ENCODE measurements at places on chromosomes 2 and 18. TPM values are rescaled to one million over a fixed set of nuclear protein-coding genes. Genes with fewer than 3 reads are reported as not detected.

GRCh38 chr2:127096718-127097470 is 10.1 kb downstream of the BIN1 start:
- peak; percentile 66 for DNase-seq

GRCh38 chr2:146041274-146041910 is 1521.5 kb upstream of the ZEB2 start:
- DNase-seq, result no peak

DNA sequence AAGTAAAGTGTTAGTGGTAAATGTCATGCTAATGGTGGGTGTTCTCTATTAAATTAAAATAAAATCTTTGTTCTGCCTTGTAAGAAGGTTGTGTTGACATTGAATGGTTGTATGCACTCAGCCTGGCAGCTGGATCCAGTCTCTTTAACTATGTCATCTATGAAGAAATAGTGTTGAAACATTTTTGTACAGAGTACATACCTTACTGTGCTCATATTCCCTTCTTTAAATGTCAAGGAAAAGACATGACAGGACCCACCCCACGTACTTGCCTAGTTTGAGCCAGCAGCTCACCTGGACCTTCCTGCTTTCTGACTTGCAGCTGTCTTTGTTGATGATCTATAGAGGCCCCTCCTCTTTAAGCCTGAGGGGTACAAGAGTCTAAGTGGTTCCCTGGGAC is 85.6 kb upstream of the ST3GAL5 start:
- DNase-seq, result no peak

- no peak for DNase-seq
Observed at GRCh38 chr2:159817283-159817682, 19.3 kb upstream of the CD302 start.

C1QL2 gene
- total RNA-seq, result not detected

CYP26B1 gene
- total RNA-seq, result 0.82 TPM

MC5R gene
- not detected for total RNA-seq

MDH1B gene
- total RNA-seq, result 0.60 TPM

SLC66A2 gene
- total RNA-seq, result 54.5 TPM

DNA sequence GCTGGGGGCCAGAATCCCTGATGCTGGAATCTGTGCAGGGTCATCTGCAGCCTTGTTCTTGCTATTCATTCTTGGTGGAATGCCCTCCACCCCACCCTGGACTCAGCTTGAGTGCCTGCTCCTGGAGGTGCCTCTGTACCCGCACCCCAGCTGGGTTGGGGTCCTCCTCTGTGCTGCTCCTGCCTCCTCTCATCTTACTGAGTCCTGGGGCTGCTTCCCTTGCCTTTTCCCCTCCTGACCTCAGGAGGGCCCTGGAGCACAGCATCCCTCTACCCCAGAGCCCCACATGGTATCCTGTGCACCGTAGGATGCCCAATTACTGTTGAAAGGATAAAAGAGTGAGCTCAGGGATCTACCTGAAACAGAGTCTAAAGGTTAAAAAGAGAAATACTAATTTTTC is 81.6 kb downstream of the CIB4 start:
- peak; percentile 3 for DNase-seq

CNDP1 gene
- 0.19 TPM for total RNA-seq

PROKR1 gene
- total RNA-seq, result 0.12 TPM

GRCh38 chr18:64416990-64417389 is 268.1 kb upstream of the LINC00305 start:
- no peak for DNase-seq

DNA sequence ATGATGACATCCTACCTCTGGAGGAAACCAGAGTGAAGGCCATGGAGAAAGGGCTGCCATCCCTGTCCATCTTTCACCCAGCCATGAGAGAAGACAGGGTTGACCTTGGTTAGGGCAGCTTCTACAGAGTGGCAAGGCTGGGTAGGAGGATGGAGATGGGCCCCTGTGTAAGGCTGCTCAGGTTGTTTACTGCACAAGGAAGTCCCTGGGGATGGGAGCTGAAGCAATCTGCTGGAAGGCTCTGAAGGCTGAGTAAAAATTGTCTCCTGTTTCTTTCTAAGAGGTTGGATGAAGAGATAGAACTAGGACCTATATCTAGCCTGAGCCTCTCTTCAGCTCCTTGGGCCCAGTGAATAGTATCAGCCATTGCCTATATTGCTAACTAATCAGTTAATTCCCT is 14.4 kb downstream of the ELMOD3 start:
- DNase-seq, result no peak

GRCh38 chr2:38723173-38723572 is 28.0 kb downstream of the SRSF7 start:
- no peak for DNase-seq

DNA sequence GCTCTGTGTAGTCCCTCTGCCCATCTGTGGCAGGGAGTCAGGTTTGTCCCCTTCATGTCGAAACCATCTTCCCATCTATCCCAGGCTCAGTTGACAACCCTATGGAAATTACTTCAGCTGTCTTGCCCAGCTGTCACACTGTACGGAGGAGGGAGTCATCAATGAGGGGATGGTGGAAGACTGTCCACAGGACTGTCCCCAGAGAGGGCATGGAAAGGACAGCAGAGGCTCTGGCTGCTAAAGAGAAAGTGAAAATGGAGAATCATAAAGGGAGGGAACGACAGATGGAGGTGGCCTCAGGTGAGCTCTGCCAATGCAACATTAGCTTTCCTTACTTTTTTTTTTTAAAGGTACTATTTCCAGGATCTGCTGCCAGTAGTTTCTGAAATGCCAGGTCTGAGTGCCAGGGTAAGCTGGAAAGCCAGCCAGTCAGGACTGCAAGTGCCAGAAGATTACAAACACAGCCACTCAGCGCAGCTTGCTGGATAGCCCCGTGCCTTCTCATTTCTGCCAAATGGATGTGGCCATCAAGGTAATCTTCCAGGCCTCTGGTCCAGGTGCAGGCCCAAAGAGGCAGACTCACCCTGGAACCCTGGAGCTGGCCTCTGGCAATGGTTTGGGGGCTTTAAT is 192.8 kb downstream of the AGPS start:
- DNase-seq, result no peak

DNA sequence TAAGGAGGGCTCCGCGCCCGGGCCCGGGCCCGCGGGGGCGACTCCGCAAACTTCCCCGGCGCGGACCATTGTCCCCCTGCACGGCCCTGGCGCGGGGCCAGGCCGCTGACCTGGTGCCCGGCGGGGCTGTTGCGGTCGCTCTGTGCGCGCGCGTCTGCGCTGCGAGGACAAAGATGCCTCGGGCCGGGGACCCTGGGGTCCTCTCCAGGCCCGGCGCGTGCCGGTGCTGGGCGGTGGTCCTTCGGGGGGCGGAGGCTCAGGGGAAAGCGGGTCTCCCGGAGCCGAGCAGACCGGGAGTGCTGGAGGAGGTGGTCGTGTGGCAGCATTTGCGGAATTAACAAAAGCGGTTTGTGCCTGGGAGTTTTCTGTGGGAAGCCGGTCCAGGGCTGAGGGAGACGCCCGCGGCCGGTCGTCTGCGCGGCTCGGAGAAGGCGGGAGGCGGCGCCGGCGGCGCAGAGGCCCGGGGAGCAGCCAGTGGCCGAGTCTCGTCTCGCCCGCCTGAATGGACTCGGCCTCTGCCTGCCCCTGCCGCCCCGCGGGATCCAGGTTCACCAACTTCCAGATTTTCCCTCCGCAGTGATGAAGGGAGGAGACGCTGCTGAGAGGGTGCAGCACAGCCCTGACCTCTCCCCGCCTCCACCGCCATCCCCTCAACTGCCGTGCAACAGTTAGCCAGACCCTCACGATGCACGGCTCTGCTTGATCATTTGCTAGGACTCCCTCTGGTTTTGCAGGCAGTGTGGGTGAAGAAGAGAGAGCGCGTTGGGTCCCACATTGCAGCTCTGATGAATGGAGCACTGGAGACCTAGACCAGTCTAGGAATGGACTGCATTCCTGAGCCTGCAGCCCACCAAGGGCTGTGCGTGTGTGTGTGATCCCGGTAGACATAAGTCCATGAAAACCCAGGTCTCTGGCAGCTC is 705 bp downstream of the EFR3B start:
- DNase-seq, result peak; percentile 69

- peak; percentile 10 for DNase-seq
Observed at GRCh38 chr2:24850944-24851343, 57.7 kb downstream of the CENPO start.

PER2 gene
- 22.6 TPM for total RNA-seq

GRCh38 chr2:224658780-224659405 is 57.3 kb downstream of the CCDC195 start:
- DNase-seq, result no peak

KCNF1 gene
- 0.78 TPM for total RNA-seq

- DNase-seq, result no peak
Observed at GRCh38 chr18:59724103-59724502, 26.9 kb upstream of the CCBE1 start.

- DNase-seq, result no peak
Observed at GRCh38 chr2:32647180-32647651, 19.4 kb downstream of the TTC27 start.

DNA sequence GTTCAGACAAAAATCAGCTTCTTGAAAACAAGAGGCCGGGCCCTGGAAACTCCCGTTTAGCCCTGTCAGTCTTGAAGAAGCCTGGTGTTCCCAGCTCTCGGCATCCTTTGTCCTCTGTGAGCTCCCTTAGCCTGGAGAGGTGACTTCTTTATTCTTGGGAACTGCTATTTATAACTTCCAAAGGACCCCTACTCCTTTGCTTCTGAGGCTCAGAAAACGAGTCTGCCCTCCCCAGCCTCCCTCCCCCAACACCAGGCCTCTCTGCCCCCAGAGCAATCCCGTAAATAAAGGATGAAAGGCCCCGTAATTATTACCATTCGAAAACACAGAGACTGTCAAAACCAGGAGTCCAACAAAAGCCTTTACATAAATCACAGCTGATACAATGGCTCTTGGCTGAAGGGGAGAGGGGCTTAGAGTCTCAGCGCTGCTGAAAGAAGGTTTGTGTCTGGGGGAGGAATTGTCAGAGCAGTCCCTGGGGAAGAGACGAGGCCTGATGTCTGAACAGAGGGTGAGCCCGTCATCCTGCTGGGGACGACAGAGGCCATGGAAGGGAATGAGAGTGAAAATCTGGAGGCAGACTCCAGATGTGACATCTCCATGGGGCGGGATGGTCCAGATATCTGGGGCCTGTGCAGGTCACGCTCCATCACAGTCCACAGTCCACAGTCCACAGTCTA is 283.0 kb downstream of the MYCN start:
- DNase-seq, result no peak

DNA sequence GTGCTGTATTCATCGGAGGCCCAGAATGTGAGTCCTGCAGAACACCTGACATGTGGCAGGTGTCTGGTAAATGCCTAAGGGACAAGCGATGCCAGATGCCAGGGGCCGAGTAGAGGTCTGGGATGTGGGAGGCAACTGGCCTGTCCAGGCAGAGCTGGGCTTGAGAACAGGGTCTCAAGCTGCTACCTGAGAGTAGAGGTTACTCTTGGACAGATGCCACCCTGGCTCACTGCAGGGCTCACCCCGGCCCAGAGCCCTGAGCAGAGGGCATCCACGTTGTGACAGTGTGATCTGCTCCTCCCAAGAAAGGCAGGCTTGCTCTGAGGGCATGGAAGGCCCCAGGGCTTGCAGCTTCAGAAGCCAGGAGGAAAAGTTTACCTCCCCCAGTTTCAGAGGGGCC is 692.0 kb upstream of the ID2 start:
- DNase-seq, result no peak

- DNase-seq, result no peak
Observed at GRCh38 chr18:65409261-65409660, 341.6 kb upstream of the CDH7 start.

All from mucosa of descending colon (tissue), 3 donors.